ENCODE measurements at places on chromosomes 12 and 14.

- no peak for DNase-seq
Observed at GRCh38 chr14:33897878-33898535, 52.9 kb downstream of the EGLN3 start.

DNA sequence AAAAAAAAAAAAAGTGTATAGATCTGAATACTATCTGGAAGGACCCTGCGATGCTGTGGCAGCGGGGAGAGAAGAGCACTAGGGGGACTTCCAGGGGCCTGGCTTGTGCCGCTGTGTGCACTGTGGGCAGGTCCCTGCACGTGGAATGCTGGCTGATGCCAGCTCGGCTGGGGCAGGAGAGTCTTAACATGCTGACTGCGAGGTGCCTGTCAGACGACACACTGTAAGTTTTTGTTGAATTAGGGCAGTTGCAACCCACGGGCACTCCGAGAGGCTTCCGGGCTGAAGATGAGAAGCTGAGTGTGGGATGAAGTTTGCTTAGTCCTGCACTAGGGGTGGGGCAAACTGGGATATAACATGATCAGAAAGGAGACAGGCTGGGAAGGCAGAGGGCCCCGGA lies 10.7 kb downstream of the GLT1D1 start:
- no peak for DNase-seq

DNA sequence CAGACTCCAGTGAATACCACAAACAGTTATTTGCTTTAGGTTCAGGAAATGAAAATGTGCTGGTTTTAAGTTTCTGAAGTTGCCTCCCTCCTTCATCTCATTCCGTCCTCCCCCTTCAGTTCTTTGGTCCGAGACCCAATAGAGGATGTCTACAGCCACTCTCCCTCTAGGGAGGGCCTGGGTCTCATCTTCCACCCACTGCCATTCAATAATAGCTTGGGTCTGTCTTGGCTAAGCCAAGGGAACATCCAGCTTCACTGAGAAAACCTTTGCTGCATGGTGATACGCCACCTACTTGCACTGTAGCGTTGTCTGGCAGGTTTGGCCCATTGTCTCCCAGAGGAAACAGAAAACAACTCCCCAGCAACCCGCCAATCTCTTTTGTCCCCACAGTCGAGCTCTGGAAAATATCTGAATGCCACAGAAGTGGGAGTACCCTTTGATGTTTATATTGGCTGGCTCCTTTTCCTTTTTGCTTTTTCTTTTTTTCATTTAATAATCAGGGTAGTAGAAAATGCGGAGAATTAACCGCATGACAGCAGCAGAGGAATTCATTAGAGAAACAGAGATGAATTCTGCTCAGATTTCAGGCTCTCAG lies 380.1 kb downstream of the RAD51B start:
- no peak for DNase-seq

- no peak for DNase-seq
Observed at GRCh38 chr12:105032703-105033357, 46.7 kb downstream of the NOPCHAP1 start.

GRCh38 chr12:53190108-53190729 lies 9.5 kb upstream of the CSAD start:
- peak; percentile 55 for DNase-seq

- DNase-seq, result no peak
Observed at GRCh38 chr12:71556448-71556847, 107.2 kb downstream of the ZFC3H1 start.

DNA sequence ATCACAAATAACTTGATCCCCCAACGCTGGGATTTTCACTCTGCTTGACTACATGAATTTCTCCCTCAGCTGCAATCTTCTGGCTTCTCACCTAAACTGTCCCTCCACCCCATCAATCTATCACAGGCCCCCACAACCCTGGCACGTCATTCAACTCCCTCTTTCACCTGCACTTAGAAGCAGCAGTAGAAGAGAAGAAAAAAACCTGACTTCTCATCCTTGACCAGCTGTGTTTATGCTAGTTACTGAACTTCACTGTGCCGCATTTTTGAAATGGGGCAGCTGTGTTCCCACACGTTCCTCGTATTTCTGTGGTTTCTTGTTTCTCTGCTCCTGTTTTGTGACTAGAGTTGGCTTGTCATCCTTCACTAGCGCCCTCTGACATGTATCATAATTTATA lies 35.0 kb downstream of the ITPR2 start:
- DNase-seq, result peak; percentile 27

GRCh38 chr12:81369175-81369574 lies 291.3 kb downstream of the ACSS3 start:
- DNase-seq, result no peak

DNA sequence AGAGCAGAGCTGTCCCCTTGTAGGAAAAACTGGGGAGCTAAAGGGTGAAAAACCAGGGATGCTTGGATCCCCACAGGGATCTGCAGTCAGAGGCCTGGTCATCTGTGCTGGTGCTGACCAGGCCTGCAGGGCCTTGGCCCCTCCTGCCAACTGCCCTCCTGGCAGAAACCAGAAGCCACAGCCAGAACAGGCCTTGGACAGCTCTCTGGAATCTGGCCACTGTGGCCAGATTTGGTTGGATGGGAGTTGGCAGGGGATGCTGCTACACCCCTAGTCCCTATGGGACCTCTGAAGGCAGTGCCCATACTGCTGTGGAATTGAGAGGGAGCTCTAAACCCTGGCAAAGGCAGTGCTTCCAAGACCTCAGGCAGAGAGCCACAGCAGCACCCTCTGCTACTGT lies 9.2 kb upstream of the GPX2 start:
- no peak for DNase-seq

DNA sequence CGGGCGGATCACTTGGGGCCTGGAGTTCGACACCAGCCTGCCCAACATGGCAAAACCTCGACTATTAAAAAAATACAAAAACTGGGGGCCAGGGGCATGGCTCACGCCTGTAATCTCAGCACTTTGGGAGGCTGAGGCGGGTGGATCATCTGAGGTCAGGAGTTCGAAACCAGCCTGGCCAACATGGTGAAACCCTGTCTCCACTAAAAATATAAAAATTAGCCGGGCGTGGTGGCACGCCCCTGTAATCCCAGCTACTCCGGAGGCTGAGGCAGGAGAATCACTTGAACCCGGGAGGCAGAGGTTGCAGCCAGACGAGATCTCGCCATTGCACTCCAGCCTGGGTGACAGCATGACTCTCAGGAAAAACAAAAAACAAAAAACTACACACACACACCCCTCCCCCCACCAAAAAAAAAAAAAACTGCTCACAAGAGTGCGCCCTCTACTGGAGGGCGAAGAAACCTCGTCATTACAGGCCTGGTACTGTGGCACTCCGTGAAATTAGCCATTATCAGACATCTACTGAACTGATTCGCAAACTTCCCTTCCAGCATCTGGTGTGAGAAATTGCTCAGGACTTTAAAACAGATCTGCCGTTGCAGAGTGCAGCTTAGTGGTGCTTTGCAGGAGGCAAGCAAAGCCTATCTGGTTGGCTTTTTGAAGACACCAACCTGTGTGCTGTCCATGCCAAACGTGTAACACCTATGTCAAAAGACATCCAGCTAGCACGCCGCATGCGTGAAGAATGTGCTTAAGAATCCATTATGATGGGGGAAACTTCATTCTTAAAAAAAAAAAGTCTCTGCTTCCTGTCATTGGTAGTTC lies 7.7 kb downstream of the PPP1R3E start:
- DNase-seq, result peak; percentile 28

DNA sequence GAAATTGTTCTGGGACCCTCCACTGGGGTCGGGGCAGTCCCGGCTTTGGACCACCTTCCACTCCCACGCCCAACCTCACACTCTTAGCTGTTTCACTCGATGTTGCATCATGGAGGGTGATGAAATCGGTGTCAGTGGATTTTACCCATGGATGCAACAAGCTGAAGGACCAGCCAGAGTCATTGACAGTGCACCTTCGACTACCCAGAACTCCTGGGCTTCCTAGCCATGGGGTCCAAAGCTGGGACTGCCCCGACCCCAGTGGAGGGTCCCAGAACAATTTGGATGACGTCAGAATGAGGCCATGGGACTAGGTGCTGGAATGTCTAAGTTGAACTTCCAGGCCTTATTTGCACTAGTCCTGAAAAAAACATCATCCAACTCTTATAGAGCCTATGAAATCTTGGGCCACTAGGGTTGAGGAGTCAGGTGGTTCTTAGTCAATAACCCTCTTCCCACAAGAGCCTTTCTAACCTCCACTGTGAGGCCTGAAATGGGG lies 882 bp upstream of the IL23A start:
- no peak for DNase-seq
